ENCODE measurements at places on chromosomes 3 and 15.

- no peak for DNase-seq
Observed at GRCh38 chr3:119500265-119500664, 1.9 kb downstream of the TIMMDC1 start.

DNA sequence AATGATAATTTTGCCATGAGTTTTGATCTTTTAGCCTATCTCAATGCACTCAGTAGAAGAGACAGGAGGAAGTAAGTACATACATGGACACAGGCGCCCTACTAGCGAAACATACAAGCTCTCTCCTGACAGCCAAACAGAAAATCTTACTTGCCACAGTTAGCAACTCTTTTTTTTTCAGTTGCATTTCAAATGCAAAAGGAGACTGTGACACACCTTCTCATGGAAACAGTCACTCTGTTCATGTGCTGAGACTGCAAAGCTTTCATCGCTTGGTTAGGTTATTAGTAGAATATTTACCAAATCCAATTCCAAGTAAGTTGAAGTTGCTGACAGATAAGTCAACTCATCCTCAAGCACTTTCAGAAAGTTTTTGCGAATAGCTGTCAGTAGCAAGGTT lies 223.3 kb downstream of the FOXP1 start:
- no peak for DNase-seq

DNA sequence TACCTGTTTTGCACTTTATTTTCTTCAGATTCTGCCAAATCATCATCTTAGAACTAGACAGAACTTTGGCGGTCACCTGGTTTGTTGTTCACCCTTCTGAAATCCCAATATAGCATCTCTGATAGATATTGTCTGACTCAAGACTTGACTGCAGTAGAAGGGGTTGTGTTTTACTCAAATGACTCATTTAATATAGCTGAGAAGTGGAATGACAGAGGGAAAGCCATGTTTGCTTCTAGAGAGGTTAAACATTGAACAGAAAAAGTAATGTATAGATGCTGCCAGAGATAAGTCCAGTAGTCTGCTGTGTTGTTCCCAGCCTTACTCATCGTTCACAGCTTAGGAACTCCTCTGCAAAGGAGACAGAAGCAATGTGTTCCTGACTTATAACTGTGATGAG lies 402.0 kb downstream of the AGBL1 start:
- no peak for DNase-seq

DNA sequence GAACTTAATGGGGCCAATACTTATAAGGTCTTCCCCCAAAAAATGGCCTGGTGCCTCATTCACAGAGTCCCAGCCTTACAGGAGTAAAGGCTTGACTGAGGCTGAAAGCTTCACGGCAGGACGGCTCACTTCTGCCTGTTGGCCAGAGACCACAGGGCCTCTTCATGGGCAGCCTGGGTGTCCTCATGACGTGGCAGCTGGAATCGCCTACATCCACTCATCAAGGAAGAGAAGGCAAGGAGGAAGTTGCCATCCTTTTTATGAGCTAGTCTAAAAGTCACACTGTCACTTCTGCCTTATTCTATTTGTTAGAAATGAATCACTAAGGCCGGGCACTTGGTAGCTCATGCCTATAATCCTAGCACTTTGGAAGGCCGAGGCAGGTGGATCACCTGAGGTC lies 89.3 kb upstream of the DGKG start:
- DNase-seq: no peak

DNA sequence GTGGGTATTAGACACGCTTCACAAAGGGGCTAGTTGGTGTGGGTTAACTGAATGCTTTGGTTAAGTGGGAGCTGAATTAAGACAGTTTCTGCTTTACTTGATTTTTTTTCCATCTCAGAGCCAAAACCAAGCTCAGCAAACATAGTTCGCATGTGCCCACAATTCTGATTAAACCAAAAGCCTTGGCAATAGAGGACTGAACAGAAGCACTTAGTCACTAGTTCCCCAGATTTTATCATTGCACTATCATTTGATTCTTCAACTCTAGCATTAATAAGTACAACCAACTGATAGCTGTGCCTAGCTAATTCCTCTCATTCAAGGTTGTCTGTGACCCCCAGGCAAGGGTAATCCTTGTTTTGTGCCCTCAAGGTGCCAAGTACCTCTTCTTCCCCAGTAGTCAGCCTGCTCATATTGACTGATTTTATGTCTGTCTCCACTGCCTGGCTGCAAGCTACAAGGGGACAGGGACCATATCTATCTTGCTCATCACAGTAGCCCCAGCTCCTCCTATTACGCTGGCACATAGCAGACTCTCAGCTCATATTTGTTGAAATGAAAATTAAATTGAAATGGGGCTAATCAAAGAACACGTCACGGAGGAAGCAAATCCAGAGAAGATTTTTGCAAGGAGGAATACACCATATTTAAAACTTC lies 9.9 kb upstream of the ARHGEF3 start:
- no peak for DNase-seq

DNA sequence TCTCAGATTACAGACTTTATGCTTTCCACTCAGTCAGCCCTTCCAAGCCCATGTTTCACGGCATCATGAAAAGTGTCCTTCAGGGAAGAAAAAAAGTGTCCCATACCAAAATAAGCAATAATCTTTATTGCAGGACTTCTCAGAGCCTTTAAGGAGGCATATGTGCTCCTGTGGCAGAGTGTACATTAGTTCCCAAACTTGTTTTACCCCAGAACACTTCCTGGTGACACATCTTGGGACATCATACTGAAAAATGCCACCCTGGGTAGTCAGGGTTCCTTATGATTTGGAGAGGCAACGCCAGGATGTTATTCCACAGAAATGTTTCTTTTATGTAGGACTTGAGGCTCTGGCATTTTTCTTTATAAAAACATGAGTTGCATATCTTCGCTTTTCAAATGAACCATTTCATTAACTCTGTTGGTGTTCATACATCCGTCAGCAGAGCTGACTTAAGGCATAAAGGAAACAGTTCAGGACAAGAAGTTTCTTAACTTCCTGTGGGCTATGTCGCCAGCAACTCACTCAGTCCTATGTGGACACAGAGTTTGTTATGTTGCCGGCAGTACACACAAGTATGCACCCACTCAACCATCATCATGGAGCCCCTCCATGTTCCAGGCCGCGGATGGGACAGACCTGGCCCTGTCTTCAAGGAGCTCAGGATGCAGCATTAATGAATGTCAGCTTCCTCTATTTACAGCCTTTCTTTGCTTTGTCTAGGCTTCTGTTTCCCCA lies 63.8 kb downstream of the CASR start:
- no peak for DNase-seq

GRCh38 chr15:81091889-81092558 lies 42.0 kb upstream of the CFAP161 start:
- no peak for DNase-seq

DNA sequence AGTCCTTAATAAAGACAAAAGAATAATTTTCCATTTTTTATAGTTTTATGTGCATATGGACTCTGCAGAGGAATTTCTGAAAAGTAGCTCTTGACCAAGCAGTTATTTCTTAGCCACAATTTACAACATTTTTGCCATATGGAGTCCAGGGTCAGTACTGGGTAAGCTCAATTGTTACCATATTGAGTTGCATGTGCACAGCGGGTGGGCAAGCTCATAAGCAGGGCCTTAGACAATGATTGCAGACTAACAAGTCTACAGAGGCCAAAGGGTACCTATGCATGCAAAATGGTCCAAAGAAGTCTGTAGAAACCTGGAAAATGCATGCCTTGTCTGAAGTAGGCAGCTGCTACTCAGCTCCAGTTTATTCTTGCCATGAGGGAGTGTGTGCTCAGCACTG lies 19.0 kb upstream of the ARHGEF26 start:
- no peak for DNase-seq

GRCh38 chr3:107218864-107219269 lies 158.4 kb upstream of the CCDC54 start:
- no peak for DNase-seq

- no peak for DNase-seq
Observed at GRCh38 chr3:123632161-123632655, 47.4 kb upstream of the HACD2 start.

- DNase-seq: no peak
Observed at GRCh38 chr3:67241084-67241483, 243.0 kb downstream of the KBTBD8 start.

GRCh38 chr15:71526060-71526820 lies 284.1 kb upstream of the NR2E3 start:
- no peak for DNase-seq

GRCh38 chr3:54294214-54294613 lies 171.9 kb downstream of the CACNA2D3 start:
- no peak for DNase-seq

GRCh38 chr15:94700211-94700610 lies 468.9 kb downstream of the MCTP2 start:
- no peak for DNase-seq

GRCh38 chr15:59330649-59331048 lies 42.0 kb downstream of the MYO1E start:
- no peak for DNase-seq

GRCh38 chr15:55106155-55106554 lies 90.6 kb downstream of the RSL24D1 start:
- no peak for DNase-seq

GRCh38 chr3:62159709-62160092 lies 213.6 kb downstream of the FEZF2 start:
- DNase-seq: no peak

GRCh38 chr3:130515755-130516154 lies 1.2 kb upstream of the COL6A6 start:
- DNase-seq: no peak

- no peak for DNase-seq
Observed at GRCh38 chr3:105950881-105951600, 82.2 kb upstream of the CBLB start.

- DNase-seq: no peak
Observed at GRCh38 chr15:67992834-67993233, 61.3 kb upstream of the PIAS1 start.

DNA sequence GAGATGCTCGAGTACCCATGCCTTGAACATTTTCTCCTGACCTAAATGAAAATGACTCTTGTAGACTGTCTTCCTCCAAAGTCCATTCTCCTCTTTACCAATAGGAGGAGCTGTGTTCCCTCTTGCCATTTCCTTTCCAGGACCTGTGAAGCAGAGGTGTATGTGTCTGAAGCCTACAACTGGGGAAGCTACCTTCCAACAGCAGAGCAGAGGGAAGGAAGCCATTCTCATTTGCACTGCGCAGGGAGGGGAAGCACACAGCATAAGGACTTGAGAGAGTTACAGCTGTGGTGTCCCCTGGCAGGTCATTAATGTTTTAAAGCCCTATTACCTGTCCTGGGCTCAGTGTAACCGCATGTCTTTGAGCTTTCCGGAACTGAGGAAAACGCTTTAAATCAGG lies 38.7 kb downstream of the HSPBAP1 start:
- no peak for DNase-seq

DNA sequence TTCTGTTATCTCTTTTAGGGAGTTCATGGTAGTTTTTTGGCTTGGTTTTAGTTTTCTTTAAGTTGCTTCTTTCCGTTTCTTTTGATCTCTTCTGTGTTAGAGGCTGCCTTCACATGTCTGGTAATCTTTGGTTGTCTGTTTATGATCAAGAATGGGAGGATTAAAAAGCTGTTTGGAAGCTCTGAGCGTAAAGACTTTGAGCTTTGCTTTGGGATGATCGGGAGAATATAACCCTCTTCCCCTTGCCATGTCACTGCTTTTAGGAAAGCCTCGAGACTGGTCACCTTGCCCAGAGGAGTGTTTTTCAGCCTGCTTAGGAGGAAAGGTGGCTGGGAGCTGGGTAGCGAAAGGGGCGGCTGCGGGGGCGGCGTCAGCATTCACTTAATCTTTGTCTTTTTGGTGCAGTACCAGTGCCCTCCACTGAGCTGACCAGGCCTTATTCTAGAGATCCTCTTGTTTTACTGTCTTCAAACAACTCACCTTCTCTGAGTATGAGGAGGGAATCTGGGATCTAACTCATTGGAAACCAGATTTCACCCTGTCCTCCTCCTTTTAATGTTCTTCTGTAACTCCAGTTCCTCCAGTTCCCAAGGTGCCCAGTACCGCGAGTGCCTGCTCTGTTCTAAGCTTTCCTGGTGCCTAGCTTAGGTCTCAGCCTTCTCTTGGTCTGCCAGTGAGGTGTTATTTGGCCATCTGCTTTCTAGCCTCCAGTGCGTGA lies 15.5 kb downstream of the TATDN2 start:
- peak; percentile 34 for DNase-seq

GRCh38 chr15:98803228-98804056 lies 155.1 kb downstream of the IGF1R start:
- no peak for DNase-seq

DNA sequence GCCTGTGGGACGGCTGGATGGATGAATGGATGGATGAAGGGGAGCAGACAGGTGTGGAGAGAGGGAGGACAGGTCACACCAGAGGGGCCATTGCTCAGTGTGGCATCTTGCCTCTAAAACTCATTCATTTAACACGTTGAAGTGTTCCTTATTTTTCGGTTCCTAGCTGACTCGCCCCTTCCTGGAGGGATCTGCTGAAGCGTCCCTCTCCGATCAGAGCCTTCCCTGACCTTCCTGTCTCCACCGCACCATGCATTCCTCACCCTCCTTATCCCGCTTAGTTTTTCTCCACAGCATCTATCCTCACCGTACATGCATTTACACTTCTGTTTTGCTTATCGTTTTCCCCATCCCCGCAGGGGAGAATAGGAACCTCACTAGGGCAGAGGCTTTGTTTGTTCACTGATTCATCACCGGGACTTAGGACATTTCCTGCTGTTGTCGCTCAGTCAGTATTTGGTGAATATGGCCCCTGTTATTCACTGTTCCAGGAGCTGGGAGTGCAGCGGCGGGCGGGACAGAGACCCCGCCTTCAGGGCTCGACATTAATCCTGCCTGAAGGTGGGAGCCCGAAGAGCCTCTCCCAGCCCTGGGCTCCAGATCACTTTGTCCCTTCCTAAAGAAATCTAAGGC lies 32.0 kb downstream of the FOXL2 start:
- no peak for DNase-seq

DNA sequence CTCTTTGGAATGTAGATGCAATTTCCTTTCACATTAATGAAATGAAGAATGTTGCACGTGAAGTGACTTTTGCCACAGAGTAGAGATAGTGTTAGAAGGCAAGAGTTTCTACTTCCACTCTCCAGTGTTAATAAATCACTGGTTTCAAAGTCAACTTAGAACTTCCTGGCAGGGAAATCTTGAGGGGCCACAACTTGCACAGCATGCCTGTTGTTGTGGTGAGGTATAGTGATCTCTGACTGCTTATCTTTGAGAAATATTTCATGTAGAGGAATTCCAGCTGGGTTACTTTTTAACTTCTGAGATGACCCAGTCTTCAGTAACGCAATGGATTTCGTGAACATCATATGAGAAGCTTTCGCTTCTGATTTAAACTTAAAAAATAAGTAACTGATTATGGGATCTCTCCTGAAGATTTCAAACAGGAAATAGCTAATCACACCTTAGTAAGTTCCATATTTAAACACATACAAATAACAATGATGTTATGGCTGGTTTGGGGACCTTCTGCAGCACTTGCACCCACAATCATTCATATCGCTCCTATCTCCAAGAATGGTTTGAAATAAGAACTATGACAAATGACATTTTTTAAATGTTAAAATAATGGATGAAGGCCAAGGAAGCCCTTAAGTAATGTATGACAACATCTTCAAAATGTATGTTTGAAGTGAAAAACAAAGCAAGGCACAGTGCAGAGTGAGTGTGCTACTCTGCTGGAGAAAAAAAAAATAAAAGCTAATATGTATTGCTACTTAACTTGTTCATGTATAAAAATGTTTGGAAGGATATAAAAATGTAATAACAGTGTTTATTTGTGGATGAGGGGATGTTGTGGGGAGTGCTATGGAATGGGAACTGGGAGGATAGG lies 726.5 kb upstream of the NECTIN3 start:
- no peak for DNase-seq
